GM04504 (cell line): ENCODE measurements at places on chromosomes 6 and 20.

DNA sequence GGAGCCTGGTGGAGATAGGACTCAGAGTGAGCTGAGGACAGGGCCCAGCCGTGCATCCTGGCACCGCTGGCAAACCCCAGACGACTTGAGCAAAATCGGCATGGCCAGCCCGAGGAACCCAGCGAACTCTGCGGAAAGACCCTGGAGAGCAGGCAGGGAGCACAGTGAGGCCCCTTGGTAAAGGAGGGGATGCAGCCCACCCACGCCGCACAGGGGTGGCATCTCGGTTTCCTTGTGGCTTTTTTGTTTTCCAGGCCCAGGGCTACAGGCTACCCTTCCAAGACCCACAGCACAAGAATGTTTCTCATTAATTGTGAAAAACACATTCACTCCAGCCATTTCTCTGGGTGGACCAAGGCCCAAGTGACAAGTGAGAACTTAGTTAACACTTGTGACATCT lies 71.4 kb downstream of the BMP7 start:
- DNase-seq = no peak

DNA sequence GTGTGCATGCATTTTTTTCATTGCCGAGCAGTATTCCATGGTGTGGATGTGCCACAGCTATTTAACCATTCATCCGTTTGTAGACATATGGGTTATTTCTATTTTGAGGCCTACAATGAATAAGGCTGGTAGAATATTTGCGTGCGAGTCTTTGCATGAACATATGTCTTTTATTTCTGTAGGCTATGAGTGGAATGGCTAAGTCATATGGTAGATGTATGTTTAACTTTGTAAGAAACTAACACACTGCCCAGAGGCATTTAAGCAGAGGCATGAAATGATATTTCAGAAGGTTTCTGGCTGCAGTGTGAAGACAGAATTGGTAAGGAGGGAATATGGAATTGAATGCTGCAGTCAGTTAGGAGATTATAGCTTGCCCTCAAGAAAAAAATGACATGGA lies 457.4 kb upstream of the CDH4 start:
- no peak for DNase-seq

- DNase-seq = no peak
Measured at GRCh38 chr6:168169624-168170023, 90.6 kb upstream of the FRMD1 start.

- no peak for DNase-seq
Measured at GRCh38 chr6:166784691-166785090, 157.6 kb upstream of the RPS6KA2 start.
